CD14-positive monocyte (primary cell): ENCODE measurements at places on chromosomes 6 and 20.

- DNase-seq = no peak
Observed at GRCh38 chr6:42690151-42690702, 32.2 kb downstream of the PRPH2 start.

DNA sequence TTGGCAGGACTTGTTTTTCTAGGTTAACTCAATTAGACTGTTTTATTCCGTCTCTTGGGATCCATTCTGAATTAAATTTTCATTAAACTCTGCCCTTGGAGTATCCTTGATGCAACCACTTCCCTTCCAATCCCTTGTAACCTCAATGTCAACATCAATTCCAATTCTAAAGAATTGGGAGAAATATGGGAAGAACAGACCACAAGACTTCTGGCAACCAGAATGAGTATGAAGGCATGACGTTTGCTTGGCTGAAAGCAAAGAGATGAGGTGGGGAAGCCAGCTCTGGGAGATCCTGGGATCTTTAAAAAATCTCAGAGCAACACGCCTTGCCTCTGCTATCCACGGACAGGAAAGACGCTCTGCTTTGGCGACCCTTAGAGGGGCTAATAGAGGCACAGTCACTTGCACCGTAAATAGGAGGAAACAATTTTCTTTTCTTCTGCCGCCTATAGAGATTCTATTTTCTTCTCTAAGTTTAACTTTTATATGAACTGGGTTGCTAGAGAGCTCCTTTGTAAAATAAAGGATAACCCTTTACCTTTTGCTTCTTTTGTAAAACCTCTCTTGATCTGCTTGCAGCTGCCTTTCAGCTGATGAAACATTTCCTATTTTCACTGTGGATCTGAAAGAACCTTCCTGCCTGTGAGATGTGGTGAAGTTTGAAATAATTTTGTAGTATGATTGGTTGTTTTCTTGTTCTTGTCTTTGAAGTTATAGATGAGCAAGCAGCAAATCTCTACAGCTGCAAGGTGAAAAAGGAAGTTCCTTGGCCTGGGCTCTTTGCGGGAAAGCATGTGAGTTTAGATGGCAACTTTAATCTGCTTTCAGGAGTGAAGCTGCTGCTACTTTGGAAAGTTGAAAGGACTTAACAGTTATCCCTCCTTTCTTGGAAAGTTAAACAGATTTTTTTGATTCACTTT, at the start of gene ASIP:
Gene ASIP, plus strand, starts transcription at position 731 of the 923 bp plus-strand sequence. CDS start 18,952 bp downstream, outside the sequence.
- no peak for DNase-seq

DNA sequence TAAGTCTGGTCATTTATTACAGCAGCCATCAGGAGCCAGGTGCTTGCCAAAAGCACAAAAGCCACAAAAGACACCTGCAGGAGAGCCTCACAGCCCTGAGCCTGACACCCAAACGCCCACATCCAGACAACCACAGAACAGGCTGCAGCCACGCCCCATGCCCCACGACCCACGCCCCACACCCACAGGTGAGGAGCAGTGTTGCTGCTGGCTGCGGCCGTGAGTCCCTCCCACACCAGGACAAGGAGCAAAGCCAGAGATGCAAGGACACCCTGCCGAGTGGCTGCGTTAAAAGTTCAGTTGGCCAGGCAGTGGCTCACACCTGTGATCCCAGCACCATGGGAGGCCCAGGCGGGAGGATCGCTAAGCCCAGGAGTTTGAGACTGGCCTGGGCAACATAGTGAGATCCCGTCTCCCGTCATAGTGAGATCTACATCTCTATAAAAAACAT, 43.0 kb downstream of the SLC2A4RG start:
- DNase-seq = no peak

GRCh38 chr6:26331218-26332073, 33.6 kb upstream of the BTN3A2 start:
- no peak for DNase-seq

DNA sequence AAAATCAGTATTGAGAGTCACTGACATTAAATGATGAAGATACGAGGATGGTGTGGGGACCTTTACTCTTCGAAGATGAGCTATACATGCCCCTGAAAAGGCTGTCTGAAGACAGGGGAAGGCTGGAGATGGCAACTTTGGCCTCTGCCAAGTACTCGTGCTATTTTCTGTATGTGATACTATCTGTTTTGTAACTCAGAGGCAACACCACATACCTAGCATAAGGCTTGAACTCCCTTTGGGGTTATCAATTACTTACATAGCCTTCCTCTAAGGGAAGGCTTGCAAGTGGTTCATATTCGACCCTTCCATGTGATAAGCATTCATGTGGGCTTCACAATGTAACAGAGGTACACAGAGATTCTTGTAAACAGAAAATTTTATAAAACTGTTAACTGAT, 68.7 kb upstream of the FBXO30 start:
- DNase-seq = no peak

- DNase-seq = no peak
Observed at GRCh38 chr20:8796088-8796660, 272.7 kb upstream of the PLCB4 start.

- no peak for DNase-seq
Observed at GRCh38 chr20:731891-732560, 36.3 kb downstream of the SLC52A3 start.

DNA sequence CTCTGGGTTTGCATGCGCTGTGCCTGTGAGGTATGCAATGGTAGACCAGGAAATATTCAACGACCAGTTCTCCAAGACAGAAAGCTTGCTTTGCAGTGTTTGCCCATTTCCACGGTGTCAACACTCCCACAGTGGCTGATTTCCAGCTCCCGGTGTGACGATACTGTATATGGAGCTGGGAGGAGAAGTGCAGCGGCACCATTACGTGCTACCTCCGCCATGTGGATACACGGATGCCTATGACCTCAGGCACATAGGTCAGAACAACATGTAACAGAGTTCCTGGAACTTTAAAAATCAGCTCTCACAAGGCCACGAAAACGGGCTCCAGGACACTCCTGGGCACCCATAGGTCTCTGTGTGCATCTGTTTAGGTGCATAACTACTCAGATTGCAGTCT, 51.1 kb downstream of the NFATC2 start:
- DNase-seq = no peak

DNA sequence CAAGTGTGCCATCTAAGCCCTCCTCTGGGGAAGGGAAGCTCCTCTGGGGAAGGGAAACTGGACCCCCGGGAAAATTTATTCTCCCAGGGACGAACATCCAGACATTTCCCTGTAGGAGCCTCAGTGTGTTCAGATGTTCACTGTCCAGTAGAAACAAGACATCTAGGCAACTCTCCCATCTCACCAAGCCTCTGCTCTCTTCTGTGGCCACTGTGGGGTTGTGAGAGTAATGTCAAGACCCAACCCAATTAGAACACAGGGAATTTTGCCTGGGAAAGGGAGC, 3.6 kb upstream of the PTGIS start:
- DNase-seq = no peak

DNA sequence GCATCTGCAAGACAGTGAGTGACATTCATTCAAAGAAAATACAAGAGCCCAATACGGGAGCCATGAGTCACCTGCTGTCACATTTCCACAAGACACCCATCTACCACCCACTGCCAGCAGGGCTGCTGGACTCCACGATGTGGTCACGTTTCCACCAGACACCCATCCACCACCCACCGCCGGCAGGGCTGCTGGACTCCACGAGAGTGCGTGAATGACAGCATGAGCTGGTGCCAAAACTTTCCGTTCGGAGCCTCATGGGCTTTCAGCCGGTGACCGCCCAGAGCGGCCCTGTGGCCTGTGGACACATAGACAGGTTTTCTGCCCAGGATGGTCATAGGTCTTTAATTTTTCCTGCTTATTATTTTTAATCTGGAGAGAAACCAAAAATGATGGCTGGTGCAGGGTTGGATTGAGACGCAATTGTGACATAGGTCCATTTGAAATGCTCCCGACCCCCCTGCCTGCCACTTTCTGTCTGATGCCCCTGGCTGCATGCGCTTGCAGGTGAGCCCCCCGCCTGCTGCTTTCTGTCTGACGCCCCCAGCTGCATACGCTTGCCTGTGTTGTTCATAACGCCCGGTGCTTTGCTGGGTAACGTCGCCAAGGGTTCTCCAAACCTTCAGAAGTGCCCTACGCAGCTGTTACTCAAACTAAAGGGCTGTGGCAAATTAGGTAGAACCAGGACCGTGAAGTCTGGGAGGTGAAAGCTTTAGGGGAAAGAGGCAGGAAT, 59.1 kb upstream of the SMOC2 start:
- no peak for DNase-seq

DNA sequence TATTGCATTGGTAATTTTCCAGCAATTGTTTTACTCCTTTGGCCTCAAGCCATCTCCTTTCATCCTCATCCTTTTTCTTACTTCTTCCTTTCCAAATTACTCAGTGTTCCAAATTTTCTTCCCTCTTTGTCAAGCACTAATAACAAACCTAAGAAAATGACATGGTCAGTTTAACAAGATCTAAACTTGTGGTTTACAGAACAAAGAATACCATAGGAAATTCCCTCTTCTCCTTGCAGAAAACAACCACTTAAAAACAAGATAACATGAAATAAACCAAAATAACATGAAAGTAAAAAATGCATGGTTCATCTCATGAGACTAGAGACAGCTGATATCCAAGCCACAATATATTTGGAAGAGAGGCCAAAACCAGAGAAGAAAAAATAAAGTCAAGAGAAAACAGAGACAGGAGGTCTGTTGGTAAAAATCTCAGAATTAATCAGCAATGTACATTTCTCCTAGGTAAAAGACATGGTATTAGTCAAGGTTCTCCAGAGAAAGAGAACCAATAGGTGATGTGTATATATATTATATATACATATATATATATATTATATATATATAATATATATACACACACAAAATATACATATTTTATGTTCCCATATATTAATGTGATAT, 51.0 kb upstream of the SENP6 start:
- no peak for DNase-seq

DNA sequence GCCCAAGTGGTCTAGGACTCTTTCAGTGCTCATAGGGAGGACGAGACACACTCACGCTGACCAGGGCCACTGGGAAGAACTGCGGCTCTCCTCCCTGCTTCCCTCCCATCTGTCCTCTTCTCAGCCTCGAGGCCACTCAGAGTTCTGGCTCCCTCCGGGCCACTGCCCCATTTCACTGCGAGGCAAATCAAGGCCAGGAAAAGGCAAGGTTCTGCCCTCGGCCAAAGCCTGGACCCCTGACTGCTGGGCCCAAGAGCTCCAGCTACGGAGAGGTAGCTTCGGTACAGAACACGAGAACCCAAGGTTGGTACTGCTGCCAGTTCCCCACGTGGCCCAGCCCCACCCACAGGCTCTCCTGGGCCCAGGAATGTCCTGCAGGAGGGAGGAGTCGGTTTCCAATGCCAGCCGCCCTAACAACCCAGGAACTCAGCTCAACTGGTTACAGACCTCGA, 14.7 kb downstream of the PI16 start:
- DNase-seq = no peak

DNA sequence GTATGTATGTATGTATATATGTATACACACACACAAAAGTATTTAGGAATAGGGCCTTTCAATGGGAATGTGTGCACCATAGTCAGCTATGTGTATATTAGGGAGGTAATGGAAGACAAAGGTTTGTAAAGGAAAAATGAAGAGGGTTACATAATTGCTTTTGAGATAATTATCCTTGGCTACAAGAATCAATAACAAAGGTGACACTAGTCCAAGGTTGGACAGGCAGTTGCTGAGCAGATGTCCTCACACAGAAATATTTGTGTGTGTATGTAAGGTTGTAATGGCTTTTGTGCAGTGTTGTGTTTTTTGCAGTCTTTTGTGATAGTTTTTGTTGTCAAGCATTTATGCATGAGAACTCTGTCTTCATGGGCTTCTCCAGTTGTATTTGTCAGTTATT, 157.9 kb upstream of the MARCKS start:
- no peak for DNase-seq

GRCh38 chr6:9205645-9206044, 770.3 kb upstream of the SLC35B3 start:
- no peak for DNase-seq

DNA sequence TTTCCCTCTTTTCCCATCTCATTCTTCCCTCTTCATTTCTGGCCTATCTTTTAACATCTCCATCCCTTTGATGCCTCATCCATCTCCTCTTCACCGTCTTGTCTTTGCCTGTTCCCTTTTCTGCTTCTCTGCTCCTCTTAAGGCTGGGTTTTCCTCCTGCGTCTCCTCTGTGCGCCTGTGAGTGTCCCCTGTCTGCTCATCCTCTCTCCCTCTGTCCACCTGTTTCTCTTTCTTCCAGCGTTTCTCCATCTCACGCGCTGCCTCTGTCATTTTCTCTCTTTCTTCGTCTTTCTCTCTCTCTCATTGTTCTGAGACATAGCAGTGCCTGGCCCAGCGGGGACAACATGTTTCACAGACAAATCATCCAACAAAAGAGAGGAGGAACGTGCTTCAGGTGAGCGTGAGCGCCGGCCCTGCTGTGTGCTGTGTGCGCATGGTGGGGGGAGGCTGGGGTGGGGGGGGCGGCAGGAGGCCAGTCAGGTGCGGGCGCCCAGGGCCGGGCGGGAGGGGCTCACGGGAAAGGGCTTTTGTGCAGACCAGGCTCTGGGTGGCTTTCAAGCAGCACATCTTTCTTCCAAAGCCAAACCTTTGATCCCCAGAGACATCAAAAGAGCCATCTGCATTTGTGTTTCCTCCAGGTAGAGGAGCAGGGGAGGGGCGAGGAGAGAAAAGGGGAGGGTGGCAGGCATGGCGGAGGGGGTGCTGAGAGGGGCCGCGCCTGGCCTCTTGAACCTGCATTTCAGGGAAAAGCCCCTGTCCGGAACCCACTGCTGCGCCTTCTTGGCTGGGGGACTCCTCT, 121.3 kb downstream of the VEGFA start:
- no peak for DNase-seq

DNA sequence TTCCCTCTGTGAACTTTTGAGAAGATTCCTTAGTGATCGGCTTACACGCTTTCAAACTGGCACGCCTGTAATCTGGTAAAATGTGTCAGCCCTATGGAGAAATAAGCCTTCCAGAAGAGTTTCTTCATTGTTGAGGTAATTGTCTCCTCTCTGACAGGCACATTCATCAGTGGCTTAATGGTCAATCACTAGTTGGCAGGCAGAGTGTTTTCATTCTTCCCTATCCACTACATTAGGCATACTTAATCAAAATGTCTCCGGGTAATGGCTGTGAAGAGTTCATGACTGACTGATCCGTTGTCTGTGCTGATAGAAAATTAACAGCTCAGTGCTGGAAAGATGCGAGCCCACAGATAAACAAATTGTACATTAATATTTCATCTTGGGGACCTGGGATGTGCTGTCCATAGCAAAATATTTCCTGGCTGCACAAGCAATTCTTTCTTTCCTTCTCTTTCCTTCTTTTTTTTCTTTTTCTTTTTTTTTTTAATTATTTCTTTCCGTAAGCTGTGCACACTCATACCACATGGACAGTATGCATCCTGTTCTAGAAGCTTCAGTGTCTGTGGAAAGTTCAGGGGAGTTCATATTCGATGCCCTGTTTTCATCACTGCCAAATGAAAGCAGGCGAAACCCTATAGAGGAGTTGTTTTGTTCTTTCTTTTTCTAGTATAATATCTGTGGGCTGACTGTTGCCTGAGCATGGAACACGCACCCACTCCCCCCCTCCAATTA, 31.4 kb downstream of the TSHZ2 start:
- no peak for DNase-seq

GRCh38 chr20:41040855-41041254, 12.2 kb downstream of the TOP1 start:
- no peak for DNase-seq

GRCh38 chr20:25209911-25210310, 14.4 kb downstream of the ENTPD6 start:
- DNase-seq = no peak
